ENCODE measurements at places on chromosomes 5 and 9.

- no peak for DNase-seq
Observed at GRCh38 chr5:127369796-127370195, 79.2 kb downstream of the MEGF10 start.

- DNase-seq, result no peak
Observed at GRCh38 chr9:134517069-134517680, 124.4 kb upstream of the COL5A1 start.

GRCh38 chr5:166341740-166342337 lies 1949.6 kb upstream of the WWC1 start:
- DNase-seq, result no peak

DNA sequence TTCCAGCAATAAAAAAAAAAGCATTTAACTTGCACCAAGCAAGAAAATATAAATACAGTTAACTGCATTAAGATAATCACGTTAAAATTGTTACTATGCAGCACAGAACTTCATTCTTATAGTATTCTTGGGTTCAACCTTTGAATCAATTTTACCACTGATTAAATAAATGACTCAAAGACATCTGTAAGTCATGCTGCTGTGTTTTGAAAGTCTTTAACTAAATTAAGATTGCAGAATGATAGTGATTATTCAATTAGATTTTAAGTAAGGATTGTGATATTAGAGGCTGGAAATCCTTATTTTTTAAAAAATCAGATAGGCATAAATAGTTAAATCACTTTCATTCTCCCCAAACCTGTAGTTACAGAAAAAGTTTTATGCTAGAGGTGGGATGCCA lies 116.4 kb downstream of the SCAMP1 start:
- no peak for DNase-seq

- no peak for DNase-seq
Observed at GRCh38 chr9:122033775-122034373, 59.2 kb downstream of the TTLL11 start.

DNA sequence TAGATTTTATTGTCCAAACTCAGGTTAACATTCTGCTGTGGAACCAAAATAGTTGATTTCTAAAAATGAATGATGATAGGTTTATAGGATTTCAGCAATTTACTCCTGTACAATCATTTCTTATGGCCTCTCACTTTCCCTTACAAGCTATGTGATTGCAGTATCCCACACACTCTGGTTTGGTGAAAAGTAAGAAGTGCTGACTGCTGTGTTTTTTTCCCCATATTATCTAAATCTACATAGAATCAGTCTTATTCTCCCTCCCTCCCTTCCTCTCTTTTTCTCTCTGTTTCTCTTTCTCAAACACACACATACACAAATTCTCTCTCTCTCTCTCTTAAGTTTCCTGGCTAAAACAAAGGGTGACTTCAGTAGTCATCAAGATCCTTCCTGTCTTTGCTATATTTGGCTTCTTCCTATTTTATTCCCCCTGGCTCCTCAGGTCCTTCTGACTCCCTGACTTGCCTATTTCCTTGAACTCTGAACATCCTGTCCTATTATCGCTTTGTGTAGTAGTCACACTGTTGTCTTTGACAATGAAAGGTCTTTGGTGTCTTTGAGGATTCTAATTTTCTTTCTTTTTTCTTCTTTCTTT lies 55.9 kb upstream of the HAPLN1 start:
- no peak for DNase-seq

- no peak for DNase-seq
Observed at GRCh38 chr5:175325681-175326080, 118.3 kb downstream of the DRD1 start.

GRCh38 chr5:39624890-39625289 lies 200.1 kb upstream of the DAB2 start:
- DNase-seq, result no peak

DNA sequence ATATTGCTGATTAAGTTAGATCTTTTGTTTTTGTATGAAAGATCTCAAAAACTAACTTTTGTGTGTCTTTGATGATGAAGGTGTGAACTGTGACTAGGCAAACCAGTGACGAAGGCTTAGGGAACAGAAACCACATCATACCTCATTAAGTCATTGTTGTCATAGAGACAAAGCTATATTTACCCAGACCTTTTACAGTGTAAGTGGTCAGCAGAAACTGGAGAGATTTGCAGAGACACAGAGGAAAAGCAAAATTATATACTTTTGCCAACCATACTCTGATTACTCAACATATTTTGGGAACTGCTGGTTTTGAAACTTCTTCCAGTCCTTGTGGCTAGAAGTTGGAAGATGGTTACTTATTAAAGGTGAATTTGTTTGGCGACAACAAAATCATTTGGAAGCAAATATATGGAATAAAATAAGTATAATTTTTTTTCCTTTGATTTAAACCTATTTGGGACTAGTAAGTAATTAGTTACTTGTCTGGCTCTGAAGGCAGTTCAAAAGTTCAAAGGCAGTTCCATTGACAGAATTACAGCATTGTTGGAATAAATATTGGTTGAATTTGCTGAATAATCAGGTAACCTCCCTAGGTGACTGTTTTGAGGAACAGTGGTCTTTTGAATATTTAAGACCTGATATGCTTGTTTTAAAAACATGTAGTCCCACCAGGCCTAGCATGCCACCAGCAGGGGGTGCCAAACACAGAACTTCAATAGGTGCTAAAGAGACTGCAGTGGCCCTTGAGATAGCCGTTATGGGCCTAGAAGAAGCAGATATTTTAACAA lies 103.8 kb downstream of the RPS23 start:
- peak; percentile 63 for DNase-seq

DNA sequence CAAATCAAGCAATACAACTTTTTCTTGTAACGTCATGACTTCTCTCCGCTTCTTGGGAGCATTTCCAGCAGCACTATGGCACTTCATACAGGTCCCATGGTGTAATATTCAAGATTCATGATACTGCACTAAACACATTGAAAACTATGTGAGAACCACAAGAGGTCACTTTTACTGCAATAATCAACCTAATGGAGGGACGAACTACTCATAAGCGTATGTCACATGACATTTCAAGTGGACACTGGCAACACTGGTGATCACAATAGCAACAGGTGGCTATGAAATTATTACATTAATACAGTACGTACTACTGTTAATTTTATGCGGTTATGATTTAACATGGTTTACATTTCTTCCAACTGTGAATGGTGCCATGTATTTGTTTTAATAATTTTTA lies 78.6 kb upstream of the TBC1D9B start:
- no peak for DNase-seq

- DNase-seq, result peak; percentile 15
Observed at GRCh38 chr9:99851500-99851822, 29.8 kb downstream of the NR4A3 start.

GRCh38 chr9:136289651-136290507 lies 14.0 kb downstream of the CCDC187 start:
- DNase-seq, result no peak

GRCh38 chr5:9947944-9948343 lies 301.7 kb downstream of the ATPSCKMT start:
- DNase-seq, result no peak

DNA sequence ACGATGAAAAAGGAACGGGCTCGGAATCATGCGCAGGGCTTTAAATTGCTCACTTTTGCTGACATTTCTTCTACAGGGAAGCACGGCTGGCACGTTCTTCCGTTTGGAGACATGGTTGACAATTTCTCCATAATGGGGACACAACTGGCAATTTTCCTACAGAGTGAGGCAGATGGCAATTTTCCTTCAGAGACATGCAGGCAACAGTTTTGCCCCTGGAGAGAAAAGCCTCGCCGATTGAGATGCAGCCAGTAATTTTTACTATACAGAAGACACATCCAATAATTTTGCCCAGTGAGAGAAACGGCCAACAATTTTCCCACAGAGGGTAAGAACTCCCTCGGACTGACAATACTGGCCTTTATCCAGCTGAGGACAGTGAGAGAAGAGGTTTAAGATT lies 90.9 kb upstream of the GPR151 start:
- no peak for DNase-seq

DNA sequence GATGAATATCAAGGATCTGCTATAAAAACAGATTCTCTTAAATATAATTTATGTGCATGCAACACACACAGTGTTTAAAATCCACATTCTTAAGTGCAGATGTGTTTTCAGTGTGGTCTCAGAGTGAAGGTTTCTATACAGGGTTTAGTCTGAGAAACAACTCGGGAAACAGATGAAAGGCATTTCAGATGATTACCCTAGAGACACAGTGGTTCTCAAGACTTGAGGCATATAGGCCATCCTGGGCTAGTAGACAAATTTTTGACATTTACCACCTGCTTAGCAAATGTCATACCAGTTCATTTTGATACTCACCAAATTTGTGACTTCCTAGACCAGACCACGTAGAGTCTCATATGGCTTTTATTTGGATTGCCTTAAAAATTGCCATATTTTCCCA lies 216.5 kb downstream of the ARL15 start:
- DNase-seq, result no peak

- DNase-seq, result no peak
Observed at GRCh38 chr9:123550797-123551196, 194.8 kb downstream of the CRB2 start.

- peak; percentile 1 for DNase-seq
Observed at GRCh38 chr9:114000671-114001409, 77.3 kb downstream of the AMBP start.

GRCh38 chr9:115164511-115164974 lies 46.6 kb upstream of the TNC start:
- DNase-seq, result no peak

GRCh38 chr5:107570805-107571531 lies 99.8 kb downstream of the EFNA5 start:
- peak; percentile 7 for DNase-seq

DNA sequence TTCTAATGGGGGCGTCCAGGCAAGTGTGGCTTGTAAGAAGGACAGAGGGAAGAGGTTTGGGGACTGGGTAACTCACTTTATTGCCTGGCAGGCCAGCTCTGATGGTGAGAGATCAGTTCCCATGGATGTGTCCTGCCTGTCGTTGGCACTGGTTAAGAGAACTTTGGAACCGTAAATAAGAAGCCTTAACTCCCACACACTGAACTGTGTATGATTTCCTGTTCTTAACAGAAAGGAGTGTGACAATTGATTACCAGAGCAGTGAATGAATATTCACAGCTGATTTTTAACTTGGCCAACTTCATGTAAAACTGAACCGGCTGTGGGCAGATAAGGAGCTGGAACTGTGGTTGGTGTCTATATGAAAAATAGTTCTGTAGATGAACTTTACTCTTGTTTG lies 63.2 kb downstream of the MEGF10 start:
- no peak for DNase-seq

DNA sequence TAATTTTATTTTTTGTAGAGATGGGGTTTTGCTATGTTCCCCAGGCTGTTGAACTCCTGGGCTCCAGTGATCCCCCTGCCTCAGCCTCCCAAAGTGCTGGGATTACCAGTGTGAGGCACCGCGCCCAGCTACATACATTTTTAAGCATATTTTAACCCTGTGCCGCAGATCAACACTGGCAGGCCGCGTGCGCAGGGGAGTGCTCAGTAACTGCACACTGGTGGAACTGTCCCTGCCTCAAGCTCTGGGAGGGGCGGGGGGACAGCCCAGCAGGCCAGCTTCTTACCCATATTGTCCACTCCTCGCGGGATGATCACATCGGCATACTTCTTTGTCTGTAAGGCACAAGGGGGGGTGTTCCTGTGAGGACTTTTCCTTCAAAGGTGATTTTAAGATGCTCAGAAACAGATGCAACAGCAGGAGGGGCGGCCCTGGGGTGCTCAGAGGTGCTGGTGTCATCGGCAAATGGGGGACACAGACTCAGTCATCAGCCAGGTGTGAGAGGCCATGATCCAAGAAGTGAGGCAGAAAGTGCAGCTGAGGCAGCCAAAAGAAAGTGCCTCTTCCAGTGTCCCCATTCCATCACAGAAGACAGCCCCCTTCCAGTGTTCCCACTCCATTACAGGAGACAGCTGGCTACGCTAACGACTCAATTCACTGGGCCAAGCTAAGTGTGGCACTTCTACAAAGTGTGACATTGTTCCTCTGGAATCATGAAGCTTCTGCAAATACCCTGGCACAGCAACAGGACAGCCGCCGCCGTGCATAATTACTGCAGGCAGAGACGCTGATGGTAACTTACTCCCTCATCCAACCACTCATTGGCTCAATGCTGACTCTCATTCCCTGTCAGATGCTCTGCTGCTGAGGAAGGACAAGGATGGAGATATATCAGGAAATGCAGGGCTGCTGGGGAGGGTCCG lies 5.2 kb downstream of the UCK1 start:
- DNase-seq, result no peak

GRCh38 chr5:157166214-157167213 lies at the start of gene GARIN3:
Gene GARIN3, minus strand, starts transcription at chr5:157166264. Its CDS starts 96 bp downstream, at chr5:157166168.
- no peak for DNase-seq

DNA sequence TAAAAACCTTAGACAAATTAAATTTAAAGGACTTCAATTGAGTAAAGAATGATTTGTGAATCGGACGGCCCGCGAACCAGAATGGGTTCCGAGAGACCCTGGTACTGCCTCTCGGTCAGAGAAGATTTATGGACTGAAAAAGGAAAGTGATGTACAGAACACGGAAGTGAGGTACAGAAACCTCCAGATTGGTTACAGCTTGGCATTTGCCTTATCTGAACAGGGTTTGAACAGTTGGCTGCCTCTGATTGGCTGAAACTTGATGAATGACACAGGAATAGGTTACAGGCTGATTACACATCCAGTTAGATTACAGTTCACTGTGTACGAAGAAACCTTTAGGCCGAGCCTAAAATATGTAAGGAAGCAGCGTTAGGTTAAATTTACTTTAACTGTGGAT lies 156.5 kb upstream of the EGFLAM start:
- DNase-seq, result no peak

DNA sequence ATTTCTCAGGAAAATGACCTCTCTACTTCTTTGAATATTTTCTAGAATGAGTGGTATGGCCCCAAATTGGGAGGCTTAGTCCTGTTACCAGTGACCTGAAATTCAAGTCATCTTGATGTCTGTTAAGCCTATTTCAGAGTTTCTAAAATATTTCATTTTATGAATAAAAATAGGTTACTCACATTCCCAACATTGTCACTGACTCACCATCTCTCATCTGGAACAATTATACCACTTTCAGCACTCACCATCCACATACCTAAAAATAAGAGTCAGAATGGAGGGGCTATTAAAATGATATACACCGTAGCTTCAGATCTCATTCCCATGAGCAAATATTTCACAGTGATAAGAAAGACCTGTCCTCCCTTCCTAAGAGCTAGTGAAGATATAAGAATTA lies 71.8 kb downstream of the KIAA1958 start:
- DNase-seq, result no peak

GRCh38 chr9:125515983-125516940 lies 190.7 kb downstream of the MAPKAP1 start:
- DNase-seq, result no peak

Measured in stimulated activated CD4-positive, alpha-beta T cell treated with anti-CD3 and anti-CD28 coated beads, Interleukin-4, amount 100 ng/mL, for 24 hours (primary cell).